ENCODE measurements at places on chromosomes 5 and 9.
A peak's percentile ranks its signal among the peaks of the same experiment; 100 is the strongest.

DNA sequence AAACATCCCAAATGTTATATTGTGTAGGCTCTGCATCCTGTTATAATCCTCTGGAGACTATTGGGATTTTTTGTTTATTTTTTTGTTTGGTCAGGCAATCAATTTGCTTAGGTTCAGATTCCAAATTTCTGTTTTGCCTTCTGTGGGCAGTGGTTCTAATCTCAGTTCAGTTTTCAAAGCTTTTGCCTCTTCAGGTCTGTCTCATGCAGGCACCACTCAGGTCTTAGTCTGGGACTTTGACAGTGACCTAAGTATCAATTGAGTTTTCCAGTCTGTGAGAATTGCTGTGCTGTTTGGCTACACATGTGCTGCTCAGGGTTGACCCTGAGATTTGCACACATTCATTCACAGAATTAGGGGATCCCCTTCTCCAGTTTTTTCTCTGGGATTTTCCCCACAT, 14.1 kb downstream of the SNX2 start:
- DNase-seq: no peak

GRCh38 chr5:80711938-80712337, 57.2 kb upstream of the DHFR start:
- DNase-seq: peak; percentile 22

DNA sequence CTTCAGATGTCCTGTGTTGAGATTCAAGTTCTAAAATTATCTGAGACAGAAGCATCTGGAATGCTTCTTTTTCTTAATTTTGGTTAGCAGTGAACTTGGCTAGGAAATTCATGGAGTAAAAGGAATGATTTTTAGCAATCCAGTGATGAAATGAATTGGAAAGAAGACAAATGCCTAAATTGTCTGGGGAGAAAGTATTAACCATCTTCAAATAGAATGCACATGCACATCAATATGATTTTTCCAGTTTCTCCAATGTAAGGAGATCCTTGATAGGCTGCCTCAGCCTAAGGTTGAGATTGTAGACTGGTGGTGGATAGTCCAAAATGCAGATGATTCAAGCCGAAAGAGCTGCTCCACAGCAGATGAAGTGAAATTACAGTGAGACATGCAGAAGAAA, 106.7 kb downstream of the PCSK5 start:
- DNase-seq: no peak

- DNase-seq: no peak
Measured at GRCh38 chr5:133433641-133434040, 178.7 kb downstream of the FSTL4 start.

DNA sequence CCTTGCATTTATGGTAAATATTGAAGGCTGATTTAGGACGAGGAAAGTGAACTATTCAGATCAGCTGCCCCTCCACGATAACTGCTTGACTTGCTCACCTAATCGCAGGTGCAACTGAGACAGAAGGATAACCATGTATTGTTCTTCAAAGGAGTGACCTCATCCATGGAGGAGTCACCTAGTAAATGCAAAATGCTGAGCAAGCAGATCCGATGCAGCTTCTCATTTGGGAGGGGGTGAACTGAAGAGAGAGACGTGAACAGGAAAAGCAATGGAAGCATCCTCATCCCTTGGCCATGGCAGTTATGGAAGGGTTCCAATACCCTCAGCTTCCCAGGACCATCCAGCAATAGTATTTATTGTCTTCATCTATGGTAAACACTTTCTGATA, 47.5 kb downstream of the RASGRF2 start:
- no peak for DNase-seq

- DNase-seq: no peak
Measured at GRCh38 chr9:110370315-110370714, 32.7 kb upstream of the TXNDC8 start.

GRCh38 chr5:104088876-104089778, 526.5 kb upstream of the NUDT12 start:
- no peak for DNase-seq

DNA sequence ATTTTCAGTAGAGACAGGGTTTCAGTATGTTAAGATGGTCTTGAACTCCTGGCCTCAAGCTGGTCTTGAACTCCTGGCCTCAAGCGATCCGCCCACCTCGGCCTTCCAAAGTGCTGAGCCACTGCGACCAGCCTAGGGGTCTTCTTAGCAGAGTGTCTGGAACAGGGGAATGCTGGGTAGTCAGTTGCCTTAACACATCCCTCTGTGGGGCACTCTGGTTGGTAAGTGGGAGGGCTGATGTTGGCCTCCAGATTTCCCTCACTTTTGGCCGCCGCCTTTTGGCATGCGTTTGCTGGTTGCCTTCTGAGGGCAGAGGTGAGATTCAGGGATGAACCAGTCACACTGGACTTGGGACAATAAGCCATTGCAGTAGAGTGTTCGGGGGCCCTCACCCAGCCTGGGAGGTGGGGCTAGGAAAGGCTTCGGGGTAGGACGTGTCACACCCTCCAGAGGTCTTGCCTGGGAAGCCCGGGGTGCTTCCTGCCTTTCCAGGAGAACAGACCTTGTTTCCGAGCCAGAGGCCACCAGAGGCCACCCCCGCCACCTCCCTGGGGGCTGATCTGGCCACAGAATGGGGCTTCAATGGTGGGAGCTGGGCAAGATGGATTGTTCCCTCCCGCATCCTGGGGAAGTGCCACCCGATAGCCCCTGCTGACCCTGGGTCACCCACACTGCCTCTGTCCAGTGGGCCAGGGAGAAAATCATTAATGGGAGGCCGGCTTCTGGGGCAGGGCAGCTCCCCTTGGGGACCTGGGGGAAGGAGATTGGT, 13.3 kb downstream of the FGF18 start:
- no peak for DNase-seq

- no peak for DNase-seq
Measured at GRCh38 chr5:134791580-134791979, 33.0 kb downstream of the DDX46 start.

DNA sequence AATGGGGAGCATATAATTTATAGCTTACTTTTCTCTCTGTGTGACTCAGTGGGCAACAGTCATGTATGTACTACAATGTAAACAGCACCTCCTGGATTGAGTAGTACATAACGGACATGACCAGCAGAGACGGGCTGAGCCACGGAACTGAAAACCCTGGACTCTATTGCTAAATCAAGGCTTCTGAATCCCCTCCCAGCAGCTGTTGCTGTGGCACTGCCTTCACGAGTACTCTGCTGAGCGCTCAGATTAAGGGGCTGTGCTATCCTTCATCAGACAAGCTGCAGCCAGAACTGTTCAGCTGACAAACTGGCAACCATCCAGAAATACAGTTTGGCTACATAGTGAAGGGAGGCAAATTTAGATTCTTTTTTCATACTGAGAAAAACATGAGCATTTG, 131.3 kb upstream of the CCDC180 start:
- DNase-seq: no peak

GRCh38 chr5:6498968-6499367, 50.3 kb downstream of the UBE2QL1 start:
- no peak for DNase-seq

- no peak for DNase-seq
Measured at GRCh38 chr9:127642082-127642740, 30.1 kb downstream of the STXBP1 start.

DNA sequence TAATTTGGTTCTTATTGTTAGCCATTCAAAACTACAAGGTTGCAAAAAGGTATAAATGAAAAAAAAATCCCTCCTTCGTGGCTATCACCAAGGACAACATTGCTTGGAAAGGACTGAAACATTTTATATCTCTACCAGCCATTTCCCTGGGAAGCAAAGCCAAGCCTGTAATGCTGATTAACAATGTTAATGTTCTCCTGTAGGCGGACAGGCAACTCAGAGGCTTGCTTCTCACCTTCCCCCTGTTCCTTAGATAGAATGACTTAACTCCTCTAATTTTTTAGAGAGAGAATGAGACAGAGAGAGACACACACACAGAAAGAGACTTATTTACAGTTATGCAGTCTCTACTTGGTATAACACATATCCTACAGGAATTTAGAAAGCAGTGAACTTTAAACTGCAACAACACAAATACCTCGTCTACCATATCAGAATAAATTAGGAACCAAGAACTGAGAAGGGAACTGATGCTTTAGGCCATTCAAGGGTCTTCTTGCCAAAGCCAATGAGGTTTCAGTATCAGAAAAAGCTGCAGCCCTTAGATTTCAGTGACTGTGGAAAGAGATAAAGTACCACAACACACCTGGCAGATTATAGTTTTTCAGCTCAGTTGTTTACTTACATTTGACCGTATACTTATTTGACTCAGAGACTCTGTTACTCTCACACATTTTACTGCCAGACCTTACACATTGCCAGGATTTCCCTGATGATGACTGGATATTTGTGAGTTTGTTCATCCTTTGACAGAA, 20.9 kb upstream of the MAN2A1 start:
- DNase-seq: no peak

GRCh38 chr5:142736247-142736632, 33.9 kb upstream of the ARHGAP26 start:
- DNase-seq: no peak

- DNase-seq: no peak
Measured at GRCh38 chr9:17349831-17350230, 215.0 kb downstream of the CNTLN start.

- no peak for DNase-seq
Measured at GRCh38 chr5:11719888-11720481, 184.3 kb downstream of the CTNND2 start.

GRCh38 chr5:159209438-159210209, at the start of gene RNF145:
Gene RNF145, minus strand, starts transcription at chr5:159209553. Its CDS starts 5,936 bp downstream, at chr5:159203617.
- DNase-seq: peak; percentile 86

- no peak for DNase-seq
Measured at GRCh38 chr9:7844242-7844641, 44.7 kb upstream of the DMAC1 start.

- DNase-seq: no peak
Measured at GRCh38 chr5:148834689-148835088, 8.3 kb downstream of the ADRB2 start.

DNA sequence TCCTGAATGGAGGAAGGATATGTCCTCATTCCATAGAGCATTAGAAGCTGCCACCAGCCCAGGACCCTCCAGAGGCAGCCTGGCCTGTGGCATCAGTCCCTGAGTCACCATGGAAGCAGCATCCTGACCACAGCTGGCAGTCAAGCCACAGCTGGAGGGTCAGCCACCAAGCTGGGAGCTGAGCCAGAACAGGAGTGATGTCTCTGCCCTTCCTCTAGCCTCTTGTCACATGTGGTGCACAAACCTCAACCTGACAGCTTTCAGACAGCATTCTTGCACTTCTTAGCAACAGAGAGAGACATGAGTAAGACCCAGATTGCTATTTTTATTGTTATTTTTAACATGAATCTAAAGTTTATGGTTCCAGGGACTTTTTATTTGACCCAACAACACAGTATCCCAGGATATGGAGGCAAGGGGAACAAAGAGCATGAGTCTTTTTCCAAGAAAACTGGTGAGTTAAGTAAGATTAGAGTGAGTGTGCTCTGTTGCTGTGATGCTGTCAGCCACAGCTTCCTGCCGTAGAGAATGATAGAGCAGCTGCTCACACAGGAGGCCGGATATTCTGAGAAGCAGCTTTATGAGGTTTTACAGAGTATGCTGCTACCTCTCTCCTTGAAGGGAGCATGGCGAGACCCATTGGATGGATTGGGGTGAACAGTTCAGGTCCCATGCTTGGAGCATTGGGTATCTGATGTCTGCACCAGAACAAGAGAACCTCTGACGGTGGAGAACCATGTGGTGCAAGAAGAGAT, 13.0 kb upstream of the CYFIP2 start:
- DNase-seq: no peak

GRCh38 chr5:68711293-68712200, 382.3 kb upstream of the SLC30A5 start:
- DNase-seq: no peak

- DNase-seq: no peak
Measured at GRCh38 chr5:134840811-134841210, 5.0 kb upstream of the C5orf24 start.

GRCh38 chr9:35826071-35826701, 2.3 kb downstream of the FAM221B start:
- no peak for DNase-seq

DNA sequence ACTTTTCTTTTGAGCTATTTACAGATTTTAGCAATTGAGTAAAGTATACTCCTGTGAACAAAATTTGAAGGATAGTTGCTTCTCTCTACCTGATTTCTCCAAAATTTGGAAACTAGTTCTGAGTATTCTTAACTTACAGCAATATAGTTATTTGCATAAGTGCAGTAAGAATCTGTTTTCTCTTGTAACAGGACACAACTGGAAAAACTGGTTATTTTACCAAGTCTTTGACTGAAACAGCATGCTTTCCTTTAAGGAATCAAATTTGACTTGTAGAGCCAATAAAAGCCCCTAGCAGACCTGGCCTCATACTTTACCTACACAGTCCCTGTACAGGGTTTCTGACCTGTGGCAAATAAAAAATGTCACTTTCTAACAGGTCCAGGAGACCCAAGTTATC, 301.9 kb upstream of the POU5F2 start:
- DNase-seq: no peak

DNA sequence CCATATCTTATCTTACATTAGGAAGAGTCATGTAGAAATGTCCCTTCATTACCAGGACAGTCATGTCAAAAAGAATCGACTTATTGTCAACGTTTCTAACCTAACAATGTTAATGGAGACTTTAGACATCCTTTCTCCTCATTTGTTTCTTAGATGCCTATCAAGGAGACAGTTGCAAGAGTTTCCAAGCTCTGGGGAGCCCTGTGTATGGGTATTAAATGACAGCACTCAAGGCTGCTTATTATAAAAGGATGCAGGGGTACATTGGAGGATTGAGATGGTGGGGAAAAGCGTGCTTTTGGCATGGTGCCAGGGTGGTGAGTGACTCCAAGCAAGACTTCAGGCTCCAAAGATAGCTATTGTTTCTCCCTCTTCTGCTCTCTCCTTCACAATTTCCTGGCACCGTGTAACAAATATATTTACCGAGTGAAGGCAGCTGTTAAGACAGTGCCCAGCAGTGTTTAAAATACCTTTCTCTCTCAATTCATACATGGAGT, 461.3 kb upstream of the CLINT1 start:
- DNase-seq: no peak

DNA sequence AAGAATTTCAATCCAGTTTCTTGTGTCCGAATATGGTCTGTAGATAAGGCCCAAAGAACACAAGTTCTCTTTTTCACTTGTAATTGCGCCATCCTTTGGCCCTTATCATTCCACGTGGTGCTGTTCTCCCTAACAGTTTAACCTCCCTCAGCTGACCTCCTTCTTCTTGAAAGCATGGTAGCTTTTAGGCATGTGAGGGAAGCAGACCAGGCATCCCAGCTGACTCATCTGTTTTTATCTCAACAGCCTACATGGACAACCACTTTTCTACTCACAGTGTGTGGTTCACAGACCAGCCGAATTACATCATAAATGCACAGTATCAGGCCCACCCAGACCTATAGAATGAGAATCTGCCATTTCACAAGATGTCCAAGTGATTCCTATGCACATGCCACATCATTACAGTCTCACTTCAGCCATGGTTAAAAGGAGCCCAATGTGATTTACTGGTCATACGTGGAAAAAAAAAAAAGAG, 26.9 kb upstream of the PLIN2 start:
- DNase-seq: no peak

- DNase-seq: no peak
Measured at GRCh38 chr9:82036086-82036485, 47.5 kb downstream of the SPATA31D1 start.

DNA sequence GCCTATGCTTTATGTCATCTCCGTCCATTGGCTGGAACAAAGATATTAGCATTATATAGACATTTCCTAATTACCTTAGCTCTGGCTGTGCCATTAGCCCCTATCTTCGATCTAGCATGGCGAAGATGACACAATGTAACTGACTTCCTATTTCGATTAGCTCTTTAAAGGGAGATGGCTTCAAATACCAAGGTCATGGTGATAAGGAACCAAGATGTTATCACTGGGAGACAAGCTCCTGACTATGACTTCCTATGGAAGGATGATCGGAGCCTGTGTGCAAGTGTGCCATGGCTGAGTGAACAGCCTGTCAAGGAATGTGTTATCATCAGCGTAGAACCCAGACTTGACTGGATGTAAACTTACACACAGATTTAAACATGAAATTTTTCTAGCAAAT, 602.1 kb downstream of the PSAT1 start:
- no peak for DNase-seq
